ENCODE measurements at places on chromosomes 12 and 14.

- DNase-seq: no peak
These were observed 3.9 kb upstream of the SYNE2 start for GRCh38 chr14:63848890-63849289.

- DNase-seq: no peak
These were observed 717 bp downstream of the PPHLN1 start for GRCh38 chr12:42326541-42327226.

GRCh38 chr12:64269161-64269560 lies 47.1 kb upstream of the KICS2 start:
- DNase-seq: no peak

GRCh38 chr12:94940771-94941170 lies 62.7 kb downstream of the NDUFA12 start:
- DNase-seq: no peak

All from cardiac septum (tissue), 1 donor.